ENCODE measurements at places on chromosomes 5 and 9.

DNA sequence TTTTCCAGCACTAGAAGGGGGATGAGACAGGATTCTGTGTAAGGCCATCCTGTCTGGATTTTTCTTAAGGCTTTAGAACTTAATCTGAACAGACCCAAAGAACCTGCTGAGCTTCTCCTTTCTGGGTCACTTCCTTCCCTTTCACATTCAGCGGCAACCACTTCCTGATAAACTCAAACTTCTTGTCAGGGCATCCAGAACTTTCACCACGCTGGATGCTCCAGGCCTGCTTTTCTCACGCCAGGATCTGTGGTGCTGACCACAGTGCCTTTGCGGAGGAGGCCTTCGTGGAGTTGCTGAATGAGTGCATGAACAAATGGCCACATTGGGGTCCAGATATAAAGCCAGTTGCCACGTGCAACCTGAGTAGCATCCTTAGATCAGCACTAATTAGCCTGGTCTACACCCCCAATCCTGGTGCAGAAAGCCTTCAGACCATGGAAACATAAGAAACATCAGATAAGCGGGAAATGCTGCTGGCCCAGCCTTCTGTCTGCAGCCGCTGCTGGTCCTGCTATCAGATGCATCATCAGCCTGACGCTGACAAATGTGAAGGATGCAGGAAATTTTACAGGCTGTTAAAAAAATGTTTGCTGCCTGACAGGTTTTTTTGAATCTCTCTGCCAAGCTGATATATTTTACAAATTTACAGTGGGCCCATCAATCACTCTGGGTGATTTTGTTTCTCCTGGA, 75.3 kb upstream of the BARHL1 start:
- DNase-seq: no peak

GRCh38 chr5:88877826-88878225, 5.2 kb downstream of the MEF2C start:
- no peak for DNase-seq

DNA sequence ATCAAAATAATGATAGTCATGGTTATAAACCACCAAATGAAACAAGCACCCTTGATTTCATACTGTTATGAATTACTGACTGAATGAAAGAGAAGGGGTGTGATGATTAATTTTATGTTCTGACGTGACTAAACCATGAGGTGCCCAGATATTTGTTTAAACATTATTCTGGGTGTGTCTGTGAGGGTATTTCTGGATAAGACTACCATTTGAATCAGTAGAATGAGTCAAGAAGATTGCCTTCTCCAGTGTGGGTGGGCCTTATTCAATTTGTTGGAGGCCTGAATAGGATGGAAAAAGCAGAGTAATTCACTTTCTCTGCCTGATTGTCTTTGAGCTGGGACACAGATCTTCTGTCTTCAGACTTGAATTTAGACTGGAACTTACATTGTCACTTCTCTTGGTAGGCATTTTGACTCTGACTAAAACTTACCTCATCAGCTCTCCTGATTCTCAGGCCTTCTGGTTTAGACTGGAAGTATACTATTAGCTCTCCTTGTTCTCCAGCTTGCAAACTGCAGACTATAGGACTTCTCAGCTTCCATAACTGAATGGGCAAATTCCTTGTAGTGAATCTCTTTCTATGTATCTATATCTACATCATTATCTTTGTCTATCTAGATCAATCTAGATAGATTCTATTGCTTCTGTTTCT, 321.9 kb upstream of the TARS1 start:
- no peak for DNase-seq

- DNase-seq: no peak
Observed at GRCh38 chr5:2172471-2172870, 289.7 kb upstream of the IRX4 start.

- DNase-seq: no peak
Observed at GRCh38 chr9:69153707-69154521, 20.2 kb upstream of the TJP2 start.

GRCh38 chr9:90991953-90992352, 190.3 kb downstream of the SYK start:
- no peak for DNase-seq

GRCh38 chr9:34400275-34400674, 23.6 kb upstream of the MYORG start:
- DNase-seq: peak; percentile 81

DNA sequence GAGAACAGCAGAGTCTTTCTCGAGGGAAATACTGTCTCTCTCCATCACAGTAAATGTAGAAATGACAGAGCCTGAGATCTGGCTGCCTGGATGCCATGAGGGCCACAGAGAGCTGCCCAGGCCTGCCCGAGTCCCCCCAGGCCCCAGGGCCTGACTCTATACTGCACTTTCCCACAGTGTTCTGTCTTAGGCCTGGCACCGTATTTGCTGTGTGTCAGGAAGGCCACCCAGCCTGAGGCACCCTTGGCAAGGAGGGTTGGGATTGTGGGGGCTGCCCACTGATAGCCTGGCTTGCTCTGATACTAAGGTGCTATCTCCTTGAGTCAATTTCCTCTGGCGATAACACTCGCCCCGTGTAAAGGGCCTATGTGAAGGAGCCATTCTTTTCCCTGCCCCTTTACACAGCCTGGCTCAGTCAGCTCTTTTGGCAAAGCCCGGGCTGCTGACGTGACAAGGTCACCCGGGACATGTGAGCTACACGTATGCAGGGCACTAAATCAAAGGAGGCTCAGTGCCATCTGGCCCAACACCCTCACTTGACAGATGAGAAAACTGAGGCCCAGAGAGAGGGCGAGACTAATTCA, 630.1 kb upstream of the KLF4 start:
- no peak for DNase-seq

DNA sequence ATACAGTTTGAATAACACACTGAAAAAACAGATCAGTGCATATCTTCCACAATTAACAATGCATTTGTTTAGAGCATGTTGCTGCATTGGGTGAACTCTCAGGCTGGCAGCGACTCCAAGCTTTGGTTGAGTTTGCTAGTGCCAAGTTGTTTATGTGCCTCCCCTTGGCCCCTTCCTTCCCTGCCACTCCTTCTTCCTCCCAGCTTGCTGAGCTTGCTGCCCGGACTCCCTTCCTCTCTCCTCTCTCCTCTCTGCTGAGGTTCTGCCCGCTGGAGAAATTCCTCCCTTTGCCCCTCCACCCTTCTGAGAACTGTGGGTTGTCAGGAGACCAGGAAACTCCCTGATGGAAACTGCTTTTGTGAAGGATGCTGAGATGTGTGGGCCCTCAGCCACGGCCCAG, 247.3 kb downstream of the PDZD2 start:
- no peak for DNase-seq

DNA sequence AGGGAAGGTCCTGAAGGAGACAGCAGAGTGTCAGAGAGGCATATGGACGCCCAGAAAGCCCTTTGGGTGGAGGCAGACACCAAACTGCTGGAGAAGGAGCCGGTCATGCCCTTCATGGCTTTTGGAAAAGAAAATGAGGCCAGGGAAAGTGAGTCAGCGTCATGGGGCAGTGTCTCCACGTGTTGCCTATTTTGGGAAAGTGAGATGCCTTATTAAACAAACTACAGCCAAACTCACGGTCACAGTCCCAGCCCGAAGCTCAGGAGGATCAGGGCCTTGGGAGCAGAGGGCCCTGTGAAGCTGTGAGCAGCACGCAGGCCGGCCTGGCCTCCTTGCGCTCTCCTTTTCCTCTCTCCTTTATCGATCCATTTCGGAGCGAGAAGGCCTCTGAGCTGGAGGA, 25.0 kb downstream of the RGS3 start:
- no peak for DNase-seq

- no peak for DNase-seq
Observed at GRCh38 chr9:22160221-22160620, 151.1 kb upstream of the CDKN2B start.

DNA sequence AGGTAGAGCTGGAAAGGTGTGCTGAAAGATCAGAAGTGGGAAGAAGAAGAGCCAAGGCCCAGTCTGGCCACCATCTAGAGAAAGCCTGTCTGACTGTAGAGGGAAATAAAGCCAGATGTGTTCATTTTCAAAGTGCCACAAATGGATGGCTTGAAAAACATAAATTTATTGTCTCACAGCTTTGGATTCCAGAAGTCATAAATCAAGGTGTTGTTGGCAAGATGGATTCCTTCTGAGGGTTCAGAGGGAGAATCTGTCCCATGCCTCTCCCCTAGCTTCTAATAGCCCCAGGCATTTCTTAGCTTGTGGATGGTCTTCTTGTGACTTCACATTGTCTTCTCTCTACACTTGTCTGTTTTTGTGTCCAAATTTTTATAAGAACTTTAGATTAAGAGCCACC, 6.2 kb upstream of the PRELID2 start:
- DNase-seq: no peak

DNA sequence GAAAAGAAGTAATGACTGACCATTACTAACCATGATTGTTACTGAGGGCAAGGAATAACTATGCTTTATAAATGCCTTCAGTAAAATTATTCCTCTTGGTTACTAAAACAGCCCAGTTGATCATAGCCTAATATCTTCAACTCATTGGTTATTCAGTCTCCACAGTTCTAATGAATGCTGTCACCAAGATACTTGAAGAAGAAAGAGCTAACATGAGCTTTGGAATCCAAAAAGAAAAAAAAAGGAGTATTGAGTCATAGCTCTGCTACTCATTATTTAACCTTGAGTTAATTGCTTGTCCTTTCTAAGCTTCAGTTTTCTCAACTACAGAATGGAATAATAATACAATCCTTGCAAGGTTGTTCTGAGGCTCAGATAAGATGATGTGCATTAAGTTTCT, 187.7 kb downstream of the BRINP1 start:
- DNase-seq: no peak

GRCh38 chr5:113520429-113520828, 6.9 kb downstream of the YTHDC2 start:
- no peak for DNase-seq

DNA sequence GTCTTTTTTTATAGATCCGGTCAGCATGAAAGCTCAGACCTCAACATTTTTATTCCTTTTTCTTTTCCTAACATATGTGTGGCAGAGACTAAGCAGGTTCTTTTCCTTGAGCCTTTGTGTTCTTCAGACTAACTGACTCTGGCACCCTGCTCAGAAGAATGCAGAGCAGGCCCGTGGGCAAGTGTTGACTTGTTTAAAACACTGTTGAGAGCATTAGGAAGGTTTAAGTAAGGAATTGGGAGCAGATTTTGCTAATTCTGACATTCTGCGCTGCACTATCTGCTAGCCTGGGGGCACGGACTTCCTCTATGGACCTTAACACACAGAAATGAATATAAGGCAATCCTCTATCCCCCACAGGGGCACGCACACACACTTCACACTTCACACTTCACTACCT, 182.5 kb upstream of the PIK3R1 start:
- DNase-seq: no peak

DNA sequence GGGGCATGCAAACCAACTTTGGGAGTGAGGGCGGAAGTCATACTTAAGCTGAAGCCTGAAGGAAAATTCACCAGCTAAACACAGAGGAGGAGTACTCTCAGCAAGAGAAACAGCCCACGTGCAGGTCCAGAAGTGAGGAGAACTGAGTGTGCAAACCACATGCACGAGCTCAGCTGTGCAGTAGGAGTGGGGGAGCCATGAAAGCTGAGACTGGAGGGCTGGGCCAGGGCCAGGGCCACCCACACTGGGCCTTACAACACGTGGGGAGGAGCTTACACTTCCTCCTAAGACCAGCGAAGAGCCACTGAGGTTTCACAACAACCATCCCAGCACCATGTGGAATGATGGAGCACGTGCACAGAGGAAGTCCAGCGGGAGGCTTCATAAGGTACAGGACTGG, 9.3 kb upstream of the WWC1 start:
- DNase-seq: no peak

- DNase-seq: no peak
Observed at GRCh38 chr9:107471552-107471951, 18.0 kb downstream of the KLF4 start.

DNA sequence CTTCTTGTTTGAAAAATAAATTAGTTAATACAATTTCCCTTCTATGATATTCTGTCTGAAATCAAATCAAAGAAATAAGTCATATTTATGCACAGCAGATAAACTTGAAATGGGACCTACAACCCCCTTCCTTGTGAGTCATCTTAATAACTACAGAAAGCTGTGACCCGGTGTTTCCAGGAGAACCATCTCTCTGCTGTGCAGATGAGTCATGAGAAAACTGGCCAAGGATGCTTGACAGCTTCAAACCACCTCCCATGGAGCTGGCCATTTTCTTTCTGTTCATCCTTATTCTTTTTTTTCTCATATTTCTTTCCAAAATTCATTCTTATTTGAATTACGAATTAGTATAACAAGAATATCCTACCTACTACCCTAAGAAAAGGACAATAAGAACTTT, 43.4 kb upstream of the NR4A3 start:
- DNase-seq: no peak

DNA sequence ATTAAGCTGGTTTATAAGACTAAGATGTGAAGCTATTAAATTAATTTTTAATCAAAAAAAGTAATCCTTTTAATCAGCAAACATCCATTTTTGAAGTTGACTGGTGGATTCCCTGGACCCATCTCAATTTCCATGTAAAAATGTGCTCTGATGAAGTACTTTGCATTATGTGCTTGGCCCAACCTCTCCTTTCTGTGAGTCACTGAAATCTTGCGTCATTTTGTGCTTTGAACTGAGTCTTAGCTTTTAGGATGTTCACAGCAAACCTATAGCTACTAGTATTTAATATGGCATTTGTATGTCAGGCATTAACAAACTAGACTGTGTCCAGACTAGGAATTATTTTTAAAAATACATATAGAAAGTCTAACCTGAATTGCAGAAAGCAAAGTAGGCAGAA, 55.0 kb upstream of the CDH12 start:
- DNase-seq: no peak

DNA sequence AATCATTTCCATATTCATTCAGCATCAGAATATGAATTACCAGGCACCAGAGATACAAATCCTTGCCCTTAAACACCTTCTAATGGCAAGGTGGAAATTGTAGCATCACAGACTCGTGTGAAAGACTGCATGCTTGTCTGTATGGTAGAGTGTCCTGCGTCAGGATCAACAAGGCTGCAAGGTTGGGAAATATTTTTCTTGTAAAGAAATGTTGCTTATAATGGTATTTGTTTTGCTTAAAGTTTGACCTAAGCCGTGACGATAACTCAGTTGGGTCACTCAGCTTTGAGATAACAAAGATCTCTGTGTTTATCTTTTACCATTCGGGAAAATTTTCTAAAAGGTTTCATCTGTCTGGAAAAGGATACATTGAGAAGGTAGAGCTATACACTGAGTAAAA, 87.6 kb downstream of the BASP1 start:
- no peak for DNase-seq

- DNase-seq: no peak
Observed at GRCh38 chr5:142816531-142817430, 46.6 kb downstream of the ARHGAP26 start.

- DNase-seq: no peak
Observed at GRCh38 chr9:26753971-26754370, 138.6 kb downstream of the CAAP1 start.

Measured in H7 (cell line).